HCT116 (cell line): ENCODE measurements at places on chromosomes 5 and 9.
A peak's percentile ranks its signal among the peaks of the same experiment; 100 is the strongest.

GRCh38 chr5:119327018-119327417, 28.8 kb upstream of the TNFAIP8 start:
- DNase-seq = no peak

GRCh38 chr5:66538126-66538525, 58.1 kb upstream of the MAST4 start:
- DNase-seq = no peak

DNA sequence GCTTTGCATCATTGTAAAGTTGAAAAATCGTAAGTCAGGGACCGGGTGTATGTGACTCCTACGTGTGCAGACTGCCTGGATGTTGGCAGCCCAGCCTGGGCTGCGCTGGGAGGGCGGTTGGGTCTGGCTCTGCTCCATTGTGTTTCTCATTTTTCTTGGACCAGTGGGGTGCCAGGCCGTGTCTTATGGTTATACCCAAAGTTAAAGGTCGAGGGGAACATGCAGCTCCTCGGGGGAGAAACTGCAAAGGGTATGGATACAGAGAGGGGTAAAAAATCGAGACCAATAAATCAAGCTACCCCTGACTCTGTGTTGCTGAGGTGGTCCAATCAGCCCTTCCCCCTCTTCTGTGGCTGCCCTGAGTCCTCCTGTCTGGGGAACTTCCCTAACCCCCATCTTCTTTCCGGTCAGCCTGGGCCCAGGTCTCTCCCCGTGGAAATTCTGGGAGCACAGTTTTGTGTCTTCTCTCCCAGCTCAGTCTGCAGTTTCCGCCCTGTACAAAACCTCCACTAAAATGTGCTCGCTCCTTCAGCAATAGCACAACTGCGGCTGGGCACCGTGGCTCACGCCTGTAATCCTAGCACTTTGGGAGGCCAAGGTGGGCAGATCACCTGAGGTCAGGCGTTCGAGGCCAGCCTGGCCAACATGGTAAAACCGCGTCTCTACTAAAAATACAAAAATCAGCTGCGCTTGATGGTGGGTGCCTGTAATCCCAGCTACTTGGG, 34.1 kb upstream of the UNC5A start:
- DNase-seq = no peak

- no peak for DNase-seq
These were observed 67.1 kb upstream of the CDK20 start for GRCh38 chr9:88041447-88041846.

DNA sequence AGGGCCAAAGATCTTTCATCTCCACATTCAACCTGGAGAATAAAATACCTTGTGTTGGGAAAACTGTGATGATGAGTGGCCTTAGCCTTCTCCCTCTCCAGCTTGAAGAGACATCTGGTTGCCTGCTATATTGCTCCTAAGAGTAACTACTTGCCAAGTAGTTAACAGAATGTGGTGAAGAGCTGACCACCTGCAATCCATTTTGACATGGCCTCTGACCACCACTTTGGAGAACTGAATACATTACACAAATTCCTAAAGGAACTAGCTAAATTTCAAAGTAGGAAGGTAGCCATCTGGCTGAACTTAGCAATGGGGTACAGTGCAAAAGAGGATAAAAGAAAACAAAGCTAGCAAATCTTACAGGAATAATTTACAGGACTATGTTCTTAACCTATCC, 7.2 kb downstream of the TBCA start:
- DNase-seq = no peak

DNA sequence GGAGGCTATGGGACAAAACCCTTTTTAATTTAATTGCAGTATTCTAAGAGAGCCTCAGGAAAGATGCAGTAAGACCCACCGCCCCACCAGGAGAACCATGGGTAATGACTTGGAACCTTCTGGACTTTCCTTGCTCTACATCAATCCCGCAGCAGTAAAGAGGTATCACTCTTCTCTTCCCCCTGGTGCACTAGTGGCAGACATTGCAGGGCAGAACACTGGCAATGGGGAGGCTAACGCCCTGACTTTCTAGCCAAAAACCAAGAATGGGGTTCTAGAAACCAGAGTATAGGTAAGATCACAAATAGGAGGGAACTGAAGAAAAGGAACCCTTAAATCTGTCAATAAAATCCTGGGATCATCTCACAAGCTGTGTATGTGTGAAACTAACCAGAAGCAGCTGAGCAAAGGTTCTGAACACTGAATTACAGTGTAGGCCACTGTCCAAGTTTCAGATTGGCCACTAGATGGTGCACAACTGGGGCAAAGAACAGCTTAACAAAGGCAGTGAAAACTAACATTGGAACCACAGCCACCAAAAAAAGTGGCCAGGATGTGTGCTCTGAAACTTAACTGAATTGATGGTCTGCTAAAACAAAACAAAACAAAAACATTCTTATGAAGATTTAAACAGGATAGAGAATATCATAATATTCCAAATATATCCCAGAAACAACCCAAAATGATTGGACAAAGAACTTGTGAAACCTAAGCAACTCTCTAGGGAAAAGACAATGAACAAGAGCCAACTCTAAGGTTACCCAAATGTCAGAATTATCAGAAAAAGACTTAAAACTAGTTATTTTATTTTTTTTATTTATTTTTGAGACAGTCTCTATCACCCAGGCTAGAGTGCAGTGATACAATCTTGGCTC, 6.6 kb upstream of the FAM151B start:
- peak; percentile 38 for DNase-seq

GRCh38 chr5:172878933-172879752, 45.1 kb downstream of the ERGIC1 start:
- DNase-seq = no peak

- no peak for DNase-seq
These were observed 72.4 kb upstream of the UNC5A start for GRCh38 chr5:176737746-176738636.

DNA sequence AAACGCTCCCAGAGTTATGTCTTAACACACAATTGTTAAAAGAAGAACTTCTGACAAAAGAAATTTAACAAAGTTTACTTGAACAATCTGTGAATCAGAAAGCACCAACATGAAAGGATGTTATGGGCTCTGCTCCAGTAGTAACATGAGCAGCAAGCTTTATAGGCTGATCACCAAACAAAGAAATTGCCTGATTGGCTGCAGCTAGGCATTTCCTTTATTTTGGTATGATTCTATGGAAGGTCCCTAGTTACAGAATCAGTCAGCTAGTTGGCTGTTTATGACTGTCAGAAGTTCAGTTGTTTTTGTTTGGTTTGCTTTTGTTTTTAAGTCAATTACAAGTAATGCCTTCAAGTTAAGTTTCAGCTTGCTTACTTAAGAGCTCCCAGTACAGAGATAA, 102.4 kb upstream of the SMC2 start:
- no peak for DNase-seq

DNA sequence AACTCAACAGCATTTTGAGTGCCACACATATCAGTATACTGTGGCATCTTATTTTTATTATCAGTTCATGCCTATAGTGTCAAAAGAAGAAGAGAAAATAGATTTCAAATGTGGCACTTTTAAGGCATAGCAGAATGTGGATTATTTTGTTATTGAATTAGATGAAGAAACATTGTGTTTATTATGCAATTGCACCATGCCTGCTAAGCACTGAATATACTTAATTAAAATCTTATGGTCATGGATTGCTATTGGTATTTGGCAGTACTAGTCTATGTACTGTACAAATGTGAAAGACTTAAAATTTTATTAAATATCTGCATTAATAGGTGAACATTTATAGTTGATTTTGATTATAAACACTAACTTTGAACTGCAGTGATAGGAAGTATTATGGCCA, 128.8 kb downstream of the FER start:
- no peak for DNase-seq

GRCh38 chr9:72579190-72579589, 57.8 kb downstream of the TMC1 start:
- DNase-seq = peak; percentile 69

GRCh38 chr5:117792476-117792875, 1195.9 kb downstream of the DTWD2 start:
- DNase-seq = no peak

DNA sequence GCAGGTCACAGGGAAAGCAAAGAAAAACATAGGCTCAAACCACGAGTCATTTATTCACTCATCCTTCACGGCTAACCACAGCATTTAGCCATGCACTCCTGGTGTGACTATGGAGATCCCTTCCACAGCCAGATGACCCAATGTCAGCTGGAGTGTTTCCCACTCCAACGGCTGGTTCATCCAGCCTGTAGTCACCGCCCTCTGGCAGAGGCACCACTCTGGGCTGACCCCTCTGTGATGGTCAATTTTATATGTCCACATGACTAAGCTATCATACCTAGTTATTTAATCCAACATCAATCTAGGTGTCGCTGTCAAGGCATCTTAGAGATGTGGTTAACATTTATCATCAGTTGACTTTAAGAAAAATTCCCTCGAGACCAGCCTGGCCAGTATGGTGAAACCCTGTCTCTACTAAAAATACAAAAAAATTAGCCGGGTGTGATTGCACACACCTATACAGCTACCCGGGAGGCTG, 9.5 kb upstream of the PHF19 start:
- no peak for DNase-seq

DNA sequence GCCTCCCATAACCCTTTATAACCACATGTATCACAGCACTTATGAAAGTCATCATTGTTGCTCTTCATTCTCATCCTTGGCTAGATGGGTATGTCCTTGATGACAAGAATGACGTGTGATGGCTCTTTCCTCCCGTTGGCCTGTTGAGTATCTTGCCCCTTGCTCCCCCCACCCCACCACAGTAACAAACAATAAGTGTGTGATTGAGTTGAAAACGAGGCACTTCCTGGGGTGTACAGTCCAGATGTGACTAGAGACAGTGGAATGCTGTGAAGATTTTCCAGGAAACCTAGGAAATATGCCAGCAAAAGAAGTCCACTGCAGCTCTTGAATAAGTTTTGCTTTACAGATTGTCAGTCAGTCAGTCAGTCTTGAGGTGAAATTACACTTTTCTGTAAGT, 262.5 kb downstream of the ELAVL2 start:
- DNase-seq = no peak

DNA sequence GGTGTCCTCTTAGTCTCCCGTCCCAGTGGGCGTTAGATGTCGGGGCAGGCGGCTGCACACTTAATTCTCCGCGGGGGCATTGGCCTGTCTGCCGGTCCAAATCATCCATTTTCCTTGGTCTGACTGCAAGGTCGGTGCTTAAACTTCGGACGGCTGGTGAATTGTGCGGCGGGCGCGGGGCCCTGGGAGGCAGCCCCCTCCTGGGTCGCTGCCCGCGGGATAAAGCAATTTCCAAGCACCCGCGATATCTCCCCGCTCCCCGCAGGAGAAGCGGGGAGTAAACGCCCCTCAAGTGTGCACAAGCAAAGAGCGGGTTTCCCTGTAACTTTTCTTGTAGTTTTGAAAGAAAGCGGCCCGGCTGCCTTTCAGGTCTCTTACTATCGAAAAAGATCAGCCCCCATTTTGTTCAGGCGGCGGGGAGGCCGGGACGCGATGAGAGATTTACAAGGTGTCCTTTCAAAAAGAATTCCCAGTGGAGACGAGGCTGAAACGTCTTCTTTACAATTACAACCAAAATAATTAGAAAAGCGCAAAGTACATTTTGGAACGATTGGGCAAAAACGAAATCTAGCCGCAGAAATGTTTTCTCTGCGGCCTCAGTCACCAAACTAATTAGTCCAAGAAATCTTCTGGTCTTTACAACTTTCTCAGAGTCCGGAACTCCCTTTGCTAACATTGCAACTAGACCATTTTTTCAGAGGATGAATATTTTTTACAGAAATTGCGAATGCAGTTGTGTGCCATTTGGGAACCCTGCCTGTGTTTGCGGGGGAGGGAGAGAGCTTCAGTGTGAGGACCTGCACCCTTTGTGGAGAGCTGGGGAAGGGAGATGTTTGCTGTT, 1.8 kb downstream of the IRX1 start:
- DNase-seq = no peak
